ENCODE measurements at places on chromosomes 6 and 20.
A peak's percentile ranks its signal among the peaks of the same experiment; 100 is the strongest.

DNA sequence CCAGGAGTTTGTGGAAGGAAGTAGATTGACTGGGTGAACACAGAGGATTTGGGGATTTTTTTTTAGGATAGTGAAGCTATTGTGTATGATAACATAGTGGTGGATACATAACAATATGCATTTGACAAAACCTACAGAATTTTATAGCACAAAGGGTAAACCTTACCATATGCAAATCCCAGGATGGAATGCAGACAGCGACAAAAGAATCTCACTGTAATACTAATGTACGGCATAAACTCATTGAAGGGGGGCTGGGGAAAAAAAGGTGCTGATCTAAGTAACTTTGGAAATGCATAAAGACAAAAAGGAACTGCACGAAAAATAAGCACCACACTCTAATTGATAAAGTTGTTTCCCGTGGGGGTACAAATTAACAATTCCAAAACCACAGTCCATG is 15.2 kb upstream of the PLAGL1 start:
- DNase-seq: no peak

DNA sequence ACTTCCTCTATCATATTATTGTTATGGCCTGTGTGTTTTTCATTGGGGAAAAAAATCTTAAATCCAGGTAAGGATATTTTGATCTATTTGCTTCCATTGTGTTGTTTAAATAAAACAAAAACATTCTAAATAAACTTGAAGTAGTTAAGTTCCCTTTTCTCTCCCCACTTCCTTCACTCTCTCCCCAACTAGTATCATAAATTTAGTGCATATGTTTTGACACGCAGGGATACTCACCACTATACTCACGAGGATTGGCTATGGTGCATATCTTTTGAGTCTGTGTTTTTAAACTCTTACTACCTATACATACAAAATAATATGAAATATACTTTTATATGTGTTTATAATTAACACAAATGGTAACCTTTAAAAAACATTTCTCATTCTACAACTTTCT is 5.2 kb downstream of the TTLL9 start:
- no peak for DNase-seq

DNA sequence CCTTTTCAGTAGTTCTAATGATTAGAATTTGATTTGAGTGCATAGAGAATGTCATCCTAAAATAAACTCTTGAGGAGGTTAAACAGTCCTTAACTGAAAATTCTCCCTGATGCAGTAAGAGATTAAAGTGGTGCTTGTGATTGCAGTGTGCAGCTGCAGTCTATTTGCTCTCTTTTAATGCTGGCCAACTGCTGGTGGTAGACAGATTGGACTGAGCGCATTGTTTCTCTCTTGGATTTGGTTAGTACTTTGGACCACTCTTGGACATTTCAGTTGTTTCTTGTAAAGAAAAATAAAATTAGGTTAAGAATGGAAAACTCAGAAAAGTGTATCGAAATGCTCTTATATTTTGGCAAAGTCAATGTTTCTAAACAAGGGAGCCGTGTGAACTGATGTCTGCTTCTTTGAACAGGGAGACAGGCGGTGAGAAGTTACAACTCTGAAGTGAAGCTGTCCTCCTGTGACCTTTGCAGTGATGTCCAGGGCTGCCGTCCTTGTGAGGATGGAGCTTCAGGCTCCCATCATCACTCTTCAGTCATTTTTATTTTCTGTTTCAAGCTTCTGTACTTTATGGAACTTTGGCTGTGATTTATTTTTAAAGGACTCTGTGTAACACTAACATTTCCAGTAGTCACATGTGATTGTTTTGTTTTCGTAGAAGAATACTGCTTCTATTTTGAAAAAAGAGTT is 127.2 kb downstream of the CD109 start:
- DNase-seq: no peak

DNA sequence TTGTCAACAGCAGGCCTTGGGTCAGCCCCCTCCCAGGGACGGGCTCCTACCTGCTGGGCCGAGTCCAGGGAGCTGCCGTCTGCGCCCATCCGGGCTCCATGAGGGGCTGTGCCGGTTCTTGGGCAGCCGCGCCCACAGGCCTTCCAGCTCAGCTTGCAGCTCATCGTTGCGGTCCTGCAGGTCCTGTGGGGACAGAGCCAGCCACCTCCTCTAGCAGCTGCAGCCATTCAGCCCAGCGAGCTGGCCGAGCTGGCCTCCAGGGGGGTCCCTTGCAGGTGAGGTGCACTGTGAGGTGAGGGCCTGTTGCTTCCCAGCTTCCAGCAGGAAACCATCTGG is 74.4 kb downstream of the GINS1 start:
- DNase-seq: no peak

DNA sequence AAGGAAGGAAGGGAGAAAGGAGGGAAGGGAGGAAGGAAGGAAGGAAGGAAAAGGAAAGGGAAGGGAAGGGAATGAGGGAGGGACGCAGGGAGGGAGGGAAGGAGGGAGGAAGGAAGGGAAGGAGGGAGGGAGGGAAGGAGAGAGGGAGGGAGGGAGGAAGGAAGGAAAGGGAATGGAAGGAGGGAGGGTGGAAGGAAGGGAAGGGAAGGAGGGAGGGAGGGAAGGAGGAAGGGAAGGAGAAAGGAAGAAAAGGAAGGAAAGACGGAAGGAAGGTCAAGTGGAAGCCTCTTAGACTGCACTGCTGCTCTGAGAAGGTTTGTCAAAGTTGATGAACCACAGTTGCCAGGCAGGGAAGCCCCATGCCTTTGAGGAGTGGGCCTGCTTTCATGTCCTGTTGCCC is 324.3 kb upstream of the ZFP64 start:
- no peak for DNase-seq

DNA sequence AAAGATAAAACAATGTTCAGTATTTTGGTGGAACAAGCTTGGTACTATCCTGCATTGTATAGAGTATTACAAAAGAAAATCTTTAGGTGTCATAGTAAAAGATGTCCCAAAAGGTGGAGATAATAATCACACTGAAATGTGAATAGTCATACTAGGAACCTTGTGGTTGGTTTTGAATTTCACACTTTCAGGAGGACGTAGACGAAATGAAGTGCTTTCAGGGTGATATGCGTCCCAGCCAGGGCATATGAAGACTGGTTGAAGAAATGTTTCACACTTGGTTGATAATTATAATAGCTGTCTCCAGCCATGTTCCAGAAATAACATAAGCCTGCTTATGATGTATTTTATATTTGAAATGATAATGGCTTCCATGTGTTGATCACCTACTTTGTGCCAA is 60.4 kb downstream of the SCAND1 start:
- no peak for DNase-seq

DNA sequence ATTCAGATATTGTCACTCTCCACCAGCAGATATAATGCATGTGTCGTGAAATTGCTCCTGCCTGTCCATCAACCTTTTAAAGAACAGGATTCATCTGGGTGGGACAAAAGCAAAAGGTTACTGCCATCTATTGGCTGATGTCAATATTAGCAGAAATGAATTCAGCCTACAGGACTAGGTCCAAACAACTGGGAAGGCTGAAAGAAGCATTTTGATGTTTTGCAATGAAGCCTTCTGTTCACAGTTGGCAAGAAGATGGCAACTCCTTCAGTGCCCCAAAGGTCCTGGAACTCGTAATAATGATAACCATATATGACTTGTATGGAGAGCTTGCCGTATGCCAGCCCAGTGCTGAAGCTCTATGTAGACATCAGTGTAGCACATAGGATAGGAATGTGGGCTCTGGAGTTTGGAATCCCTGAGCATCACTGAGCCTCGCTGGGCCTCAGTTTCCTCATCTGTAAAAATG is 7.5 kb downstream of the BCAS1 start:
- DNase-seq: peak; percentile 85

DNA sequence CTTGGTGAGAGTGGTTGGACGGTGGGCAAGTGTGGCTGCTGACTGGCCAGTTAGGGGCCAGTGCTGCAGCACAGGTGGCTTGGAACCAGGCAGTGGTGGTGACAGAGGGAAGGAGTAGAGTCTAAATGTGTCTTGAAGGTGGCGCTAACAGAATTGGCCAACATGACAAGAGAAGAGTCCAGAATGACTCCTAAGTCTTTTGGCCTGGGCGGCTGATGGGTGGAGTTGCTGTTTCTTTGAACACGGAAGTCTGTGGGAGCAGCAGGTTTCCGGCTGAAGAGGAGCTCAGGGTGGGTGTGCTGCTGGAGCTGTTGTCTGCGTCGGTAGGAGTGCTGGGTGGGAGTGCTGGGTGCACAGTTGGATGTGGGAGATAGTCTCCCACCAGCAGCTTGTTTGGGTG is 10.1 kb downstream of the LSM14B start:
- DNase-seq: no peak

GRCh38 chr6:168713839-168714238 is 272.9 kb downstream of the SMOC2 start:
- peak; percentile 1 for DNase-seq

- no peak for DNase-seq
Measured at GRCh38 chr6:53250176-53251032, 98.3 kb downstream of the ELOVL5 start.

DNA sequence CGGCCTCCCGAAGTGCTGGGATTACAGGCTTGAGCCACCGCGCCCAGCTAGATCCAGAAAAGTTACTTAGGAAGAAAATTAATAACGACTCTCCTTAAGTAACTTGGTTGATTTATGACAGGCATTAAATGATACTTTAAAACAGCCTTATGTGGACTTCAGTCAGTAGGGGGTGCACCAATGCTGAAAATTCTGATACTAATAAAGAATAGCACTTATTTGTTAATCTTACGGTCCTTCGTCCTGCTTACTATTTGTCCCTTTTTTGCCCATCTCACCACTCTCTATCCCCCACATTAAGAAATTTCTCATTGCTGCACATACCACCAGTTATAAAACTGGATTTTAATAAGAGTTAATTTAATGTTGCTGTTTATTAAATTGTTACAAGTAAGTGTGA is 12.7 kb upstream of the PRELID3B start:
- DNase-seq: peak; percentile 38

DNA sequence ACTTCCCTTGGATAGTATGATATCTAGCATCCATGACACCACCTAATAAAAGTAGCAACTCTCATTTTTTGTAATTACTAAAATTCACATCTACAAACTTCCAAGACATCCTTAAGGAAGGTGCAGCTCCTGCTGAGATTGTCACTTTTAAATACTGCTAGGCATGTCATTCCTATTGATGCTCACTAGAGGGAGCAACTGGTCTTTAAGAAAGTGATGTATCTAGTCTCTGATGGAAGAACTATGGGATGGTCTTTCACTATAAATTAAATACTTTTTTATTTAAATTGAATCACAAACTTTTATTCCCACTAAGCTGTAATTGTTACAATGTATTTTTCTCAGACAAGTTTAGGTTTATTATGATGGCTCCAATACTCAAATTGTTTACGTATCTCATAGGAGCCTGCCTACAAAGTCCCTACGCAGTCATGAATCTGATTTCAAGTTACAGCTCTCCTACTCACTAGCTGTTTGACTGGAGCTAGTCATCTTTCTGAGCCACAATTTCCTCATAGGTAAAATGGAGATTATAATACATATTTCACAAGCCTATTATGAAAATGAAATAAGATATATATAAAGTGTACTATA is 8.1 kb upstream of the TSPYL1 start:
- DNase-seq: peak; percentile 61

DNA sequence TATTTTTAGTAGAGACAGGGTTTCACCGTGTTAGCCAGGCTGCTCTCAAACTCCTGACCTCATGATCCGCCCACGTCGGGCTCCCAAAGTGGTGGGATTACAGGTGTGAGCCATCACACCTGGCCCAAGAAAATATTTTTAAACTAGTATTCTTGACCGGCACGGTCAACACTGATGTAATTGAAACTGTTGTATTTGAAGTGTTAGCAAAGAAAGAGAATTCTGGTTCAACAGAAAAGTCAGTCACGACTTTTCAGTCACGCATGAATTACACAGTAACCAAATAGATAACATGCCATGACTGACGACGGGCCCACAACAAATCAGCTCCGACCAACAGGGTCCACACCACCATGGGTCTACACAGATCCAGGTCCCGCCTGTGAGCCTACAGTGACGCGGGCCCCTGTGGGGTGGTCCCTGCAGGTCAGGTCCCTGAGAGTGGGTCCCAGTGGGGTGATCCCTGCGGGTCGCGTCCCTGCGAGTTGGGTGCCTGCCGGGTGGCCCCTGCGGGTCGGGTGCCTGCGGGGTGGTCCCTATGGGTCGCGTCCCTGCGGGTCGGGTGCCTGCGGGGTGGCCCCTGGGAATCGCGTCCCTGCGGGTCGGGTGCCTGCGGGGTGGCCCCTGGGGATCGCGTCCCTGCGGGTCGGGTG is 1.0 kb downstream of the GMEB2 start:
- peak; percentile 50 for DNase-seq

DNA sequence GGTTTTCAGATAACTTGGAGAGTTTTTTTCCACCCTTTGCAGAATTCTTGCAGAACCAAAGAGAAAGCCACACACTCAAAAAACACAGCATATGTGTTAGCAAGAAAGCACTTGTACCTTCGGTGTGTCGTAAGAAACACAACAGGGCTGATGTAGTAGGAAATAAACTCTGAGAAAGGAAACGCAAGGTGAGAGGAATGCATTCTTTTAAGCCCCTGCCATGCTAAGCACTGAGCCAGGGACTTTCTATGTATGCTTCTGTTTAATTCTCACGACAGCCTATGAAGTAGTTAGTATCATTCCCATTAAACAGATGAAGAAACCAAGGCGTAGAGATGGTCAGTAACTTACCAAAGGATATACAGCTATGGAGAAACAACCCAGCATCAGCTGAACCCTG is 23.1 kb downstream of the NEDD9 start:
- DNase-seq: no peak

DNA sequence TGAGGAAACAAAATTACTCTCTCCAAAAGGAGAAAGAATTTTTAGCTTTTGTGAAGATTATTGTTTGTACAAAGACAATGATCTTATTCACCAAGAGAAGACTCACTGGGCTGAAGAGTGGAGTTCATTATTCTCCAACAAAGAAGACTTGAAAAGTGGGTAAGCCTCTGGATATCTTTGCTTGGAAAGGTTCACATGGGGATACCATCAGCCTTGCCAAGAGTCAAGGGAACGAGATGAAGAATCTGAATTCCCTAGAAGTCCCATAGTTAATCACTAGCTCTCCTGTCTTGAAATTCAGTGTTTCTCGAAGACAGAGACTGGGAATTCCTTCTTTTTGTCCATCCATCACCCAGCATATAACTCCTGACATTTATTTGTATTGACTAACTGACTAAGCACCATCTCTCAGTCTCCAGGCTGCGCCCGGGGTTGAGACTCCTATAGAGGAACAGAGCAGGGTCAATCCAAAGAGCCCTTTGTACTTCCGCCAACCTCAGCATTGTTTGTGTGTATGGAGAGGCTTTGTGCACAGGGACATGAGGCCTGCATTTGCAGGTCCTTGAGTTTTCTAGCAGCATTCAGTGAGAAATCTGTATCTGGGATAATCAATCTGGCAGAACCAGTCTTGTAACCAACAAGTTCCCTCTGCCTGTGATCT is 461.9 kb downstream of the KIF16B start:
- DNase-seq: no peak
